Fibroblast of villous mesenchyme (primary cell): ENCODE measurements at places on chromosomes 16 and 17. TPM values are rescaled to one million over a fixed set of nuclear protein-coding genes. Genes with fewer than 3 reads are reported as not detected.

GRCh38 chr17:27518545-27519521, 62.6 kb downstream of the KSR1 start:
- DNase-seq = peak; percentile 43

GRCh38 chr17:69434164-69434579, 19.7 kb downstream of the MAP2K6 start:
- DNase-seq = no peak

- peak; percentile 57 for DNase-seq
Observed at GRCh38 chr17:39225959-39226683, 376 bp upstream of the STAC2 start.

DNA sequence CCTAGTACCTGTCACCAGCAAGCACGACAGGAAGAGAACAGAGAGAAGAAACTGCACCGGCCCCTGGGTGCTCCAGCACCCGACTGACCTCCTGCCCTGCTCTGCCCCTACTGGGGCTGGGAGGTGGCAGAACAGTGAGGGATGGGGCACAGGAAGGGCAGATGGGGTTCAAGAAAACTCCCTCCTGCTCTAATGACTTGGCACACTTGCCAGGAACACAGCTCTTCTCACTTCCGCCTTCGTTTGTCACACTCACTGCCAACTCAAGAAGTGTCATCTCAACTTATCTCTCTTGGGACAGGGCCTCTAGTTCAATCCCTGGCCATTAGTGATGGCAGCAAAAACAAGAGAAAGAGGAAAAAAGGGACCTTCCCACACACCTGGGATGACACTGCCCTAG, 42.7 kb upstream of the ICAM2 start:
- no peak for DNase-seq

- DNase-seq = peak; percentile 44
Observed at GRCh38 chr16:26993963-26994362, 72.8 kb upstream of the C16orf82 start.

DNA sequence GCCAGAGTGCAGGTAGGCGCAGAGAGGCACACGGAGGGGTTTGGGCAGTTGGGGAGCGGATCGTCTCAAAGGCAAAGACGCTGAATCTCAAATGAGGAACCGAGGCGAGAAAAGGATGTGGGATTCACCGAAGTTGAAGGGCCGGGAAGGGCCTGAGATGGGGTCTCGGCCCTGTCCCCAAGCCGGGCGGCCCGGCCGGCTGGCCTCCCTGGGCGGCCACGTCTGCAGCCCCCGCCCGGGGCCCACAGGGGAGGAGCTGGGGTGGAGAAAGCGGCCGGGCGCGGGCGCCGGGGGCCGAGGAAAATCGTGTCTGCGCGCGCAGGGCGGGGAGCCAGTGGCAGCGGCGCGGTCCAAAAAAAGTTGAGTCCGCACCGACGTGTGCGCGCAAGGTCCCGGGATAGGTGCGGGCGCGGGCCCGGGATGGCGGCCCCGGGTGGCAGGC, 458 bp downstream of the SLC12A4 start:
- peak; percentile 50 for DNase-seq

GRCh38 chr16:10039220-10040096, 142.8 kb downstream of the GRIN2A start:
- peak; percentile 1 for DNase-seq

DNA sequence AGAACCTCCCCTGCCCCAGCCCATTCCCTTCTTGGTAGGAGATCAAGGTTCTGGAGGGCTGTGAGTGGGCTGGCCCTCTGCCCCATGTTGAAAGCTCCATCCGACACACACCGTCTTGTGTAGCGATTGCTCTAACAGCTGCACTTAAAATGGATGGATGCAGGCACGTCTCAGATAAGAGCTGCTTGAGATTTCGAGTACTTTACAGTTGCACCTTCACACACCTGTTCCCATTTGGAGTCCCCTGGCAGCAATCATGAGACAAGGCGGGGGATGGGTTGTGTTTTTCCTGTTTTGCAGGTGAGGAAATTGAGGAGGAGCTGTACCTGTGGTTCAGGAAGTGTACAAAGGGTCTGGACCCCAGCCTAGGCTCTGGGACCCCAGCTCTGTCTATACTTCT, 25.6 kb upstream of the TAC4 start:
- DNase-seq = no peak

ABCC6 gene
- total RNA-seq = 2.6 TPM in 2 replicates

- DNase-seq = no peak
Observed at GRCh38 chr17:79220201-79220712, 145.6 kb downstream of the ENGASE start.

TANC2 gene
- 35.1 and 40.2 TPM in 2 replicates for total RNA-seq

DNA sequence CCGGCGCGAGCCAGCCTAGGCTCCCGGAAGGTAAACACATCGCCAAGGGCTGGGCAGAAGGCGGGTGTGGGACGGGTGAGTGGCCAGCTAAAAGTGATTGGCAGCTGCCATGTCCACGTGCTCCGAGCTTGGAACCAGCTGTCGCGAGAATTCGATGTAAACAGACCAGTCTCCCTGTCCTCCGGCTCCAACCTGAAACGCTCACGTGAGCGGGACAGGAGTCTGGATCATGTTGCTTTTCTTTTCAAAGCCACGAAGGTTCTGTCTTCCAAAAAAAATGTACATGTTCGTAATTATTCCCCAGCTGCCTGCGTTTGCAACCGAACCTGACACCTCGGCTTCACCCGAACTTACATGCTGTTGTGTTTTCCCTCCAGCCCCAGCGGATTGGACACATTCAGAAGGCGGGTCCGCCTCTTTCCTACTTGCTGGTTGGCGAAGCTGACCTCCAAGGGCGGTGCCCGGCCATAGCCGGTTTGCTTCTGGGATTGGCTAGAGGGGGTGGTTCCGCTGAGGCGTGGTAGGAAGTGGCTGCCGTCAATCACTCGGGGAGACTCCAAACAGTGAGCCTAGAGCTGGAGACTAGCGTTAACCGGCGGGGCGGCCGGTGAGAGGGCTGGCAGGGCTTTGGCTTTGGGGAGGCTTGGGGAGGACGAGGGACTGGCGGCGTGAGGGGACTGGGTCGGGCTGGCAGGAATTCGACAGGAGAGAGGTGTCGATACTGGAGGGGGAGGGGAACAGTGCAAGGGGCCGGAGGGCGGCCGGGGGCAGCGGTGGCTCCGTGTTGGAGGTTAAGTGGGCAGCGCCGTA, at the start of gene BCAS3:
Gene BCAS3 (plus strand): TSS at position 544 of the 810 bp plus-strand sequence.
- peak; percentile 99 for DNase-seq

OR3A3 gene
- not detected in 2 replicates for total RNA-seq

DNA sequence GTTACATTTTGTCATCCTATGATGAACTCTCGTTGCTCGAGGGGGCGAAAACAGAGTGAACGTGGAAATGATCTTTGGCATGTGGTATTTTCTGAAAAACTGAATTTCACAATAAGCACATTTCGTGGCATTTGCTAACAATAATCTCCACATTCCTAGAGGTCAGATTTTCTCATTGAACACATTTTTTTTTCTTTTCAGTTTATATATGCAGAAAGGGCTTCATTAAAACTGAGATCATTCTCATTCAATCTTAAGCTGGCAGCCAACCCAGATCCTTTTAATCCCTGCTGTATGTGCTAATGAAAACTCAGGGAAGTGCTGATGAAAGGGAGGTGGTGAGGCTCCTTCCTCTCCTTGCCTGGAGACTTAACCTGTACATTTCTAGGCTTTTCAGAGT, 52.6 kb downstream of the PRKCA start:
- DNase-seq = peak; percentile 62

DNA sequence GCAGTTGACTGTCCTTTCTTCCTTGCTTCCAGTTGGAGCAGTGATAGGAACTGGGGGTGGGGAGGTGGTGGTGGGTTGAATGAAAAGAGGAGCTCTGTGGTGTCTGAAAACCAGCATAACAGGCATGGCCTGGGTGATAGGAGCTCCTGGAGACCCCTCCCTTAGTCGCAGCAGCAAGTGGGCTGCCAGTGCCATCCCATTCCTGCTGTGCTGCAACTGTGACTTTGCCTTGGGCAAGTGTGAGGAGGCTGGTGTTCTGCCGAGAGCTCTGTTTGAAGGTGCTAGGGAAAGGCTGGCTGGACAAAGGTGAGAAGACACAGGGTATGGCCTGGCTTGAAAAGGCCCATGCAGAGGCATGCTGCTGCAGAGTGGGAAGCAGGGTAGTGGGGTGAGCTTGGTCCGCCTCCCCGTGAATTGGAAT, 2.7 kb upstream of the CDK5R1 start:
- DNase-seq = no peak

DNA sequence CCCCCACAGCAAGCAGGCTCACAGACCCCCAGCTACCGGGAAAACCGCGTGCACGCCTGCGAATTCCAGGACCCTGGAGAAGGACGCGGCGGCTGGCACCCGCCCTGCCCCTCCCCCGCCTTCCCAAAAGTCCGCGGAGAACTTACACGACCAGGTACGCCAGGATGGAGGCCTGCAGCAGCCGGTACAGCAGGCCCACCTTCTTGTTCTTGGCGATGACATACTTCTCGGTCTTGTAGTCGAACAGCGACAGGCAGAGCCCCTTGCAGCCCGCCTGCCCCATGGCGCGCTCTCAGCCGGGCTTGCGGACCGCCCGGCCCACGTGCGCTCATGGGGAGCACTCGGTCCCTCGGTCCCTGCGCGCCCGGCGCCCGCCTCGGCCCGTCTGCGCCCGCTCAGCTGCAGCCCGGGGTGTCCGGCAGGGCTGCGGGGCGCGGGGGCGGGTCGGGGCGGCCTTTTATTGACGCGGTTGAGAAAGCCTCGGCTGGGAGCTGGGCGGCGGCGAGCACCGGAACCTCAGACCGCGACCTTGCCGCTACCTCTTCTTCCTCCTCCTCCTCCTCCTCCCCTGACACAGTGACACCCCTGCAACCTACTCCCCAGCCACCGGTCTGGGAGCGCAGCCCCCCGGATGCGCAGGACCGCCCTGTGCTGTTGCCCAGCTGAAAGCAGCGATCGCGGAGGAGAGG, at the start of gene P2RX5:
Gene P2RX5 (minus strand): TSS at position 433 of the 689 bp plus-strand sequence. CDS start 150 bp downstream, at position 283.
- peak; percentile 16 for DNase-seq

DNA sequence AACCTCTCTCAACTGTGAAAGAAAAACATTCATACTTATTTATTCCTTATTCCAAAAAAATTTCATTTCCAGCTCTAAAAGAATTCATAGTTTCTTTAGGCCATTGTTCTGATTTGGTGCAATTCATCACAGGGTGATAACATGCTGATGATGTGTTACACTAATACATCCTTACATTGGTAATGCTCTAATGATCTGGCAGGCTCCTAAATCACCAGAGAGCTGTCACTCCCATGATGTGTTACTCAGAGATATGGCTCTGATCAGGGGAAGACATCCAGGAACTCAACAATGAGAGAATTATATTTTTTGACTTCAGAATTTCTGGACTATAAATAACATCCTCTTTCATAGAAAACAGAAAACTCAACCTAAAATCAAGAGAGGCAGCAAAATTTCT, 209.3 kb downstream of the CHD9NB start:
- no peak for DNase-seq

MT1M gene
- total RNA-seq = 1.3 TPM in 1 of 2 replicates, not detected in the other

GCGR gene
- not detected in 2 replicates for total RNA-seq

DNA sequence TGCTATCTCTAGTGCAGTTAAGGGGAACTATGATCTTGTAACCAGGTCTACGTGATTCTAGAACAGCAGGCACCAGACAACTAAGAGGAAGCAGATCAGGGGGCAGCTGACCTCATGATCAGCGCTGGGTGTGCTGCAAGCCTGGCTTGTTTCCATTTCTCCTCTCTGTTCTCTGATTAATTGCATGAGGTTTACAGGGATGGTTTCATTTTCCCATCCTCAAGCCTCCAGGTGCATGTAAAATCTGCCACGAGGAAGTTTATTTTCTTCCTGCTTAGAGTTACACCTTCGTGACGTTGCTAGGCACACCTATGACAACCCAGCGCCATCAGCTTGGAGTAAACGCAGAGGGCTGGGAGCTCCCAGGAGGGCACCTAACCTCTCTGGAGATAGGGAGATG, 4.3 kb upstream of the NUPR1 start:
- peak; percentile 30 for DNase-seq

DNA sequence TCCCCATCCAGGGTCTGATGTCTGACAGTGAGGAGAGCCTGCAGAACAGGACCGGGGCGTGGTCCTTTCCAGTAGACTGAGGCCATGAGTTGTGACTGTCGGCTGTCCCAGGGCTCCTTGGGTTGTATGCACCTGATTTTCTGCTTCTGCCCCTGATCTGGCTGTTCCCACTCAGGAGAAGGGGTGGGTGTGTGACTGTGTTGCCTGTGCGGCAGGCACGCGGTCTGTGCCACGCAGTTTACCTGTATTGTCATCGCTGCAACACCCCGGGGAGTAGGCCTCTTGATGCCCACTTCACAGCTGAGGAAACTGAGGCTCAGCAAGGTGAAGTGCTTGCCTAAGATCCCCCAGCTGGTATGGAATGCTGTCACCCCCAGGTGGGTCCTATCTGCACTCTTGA, 1.4 kb downstream of the CRISPLD2 start:
- DNase-seq = peak; percentile 24

PGAP6 gene
- total RNA-seq = 51.5 and 52.2 TPM in 2 replicates

DNA sequence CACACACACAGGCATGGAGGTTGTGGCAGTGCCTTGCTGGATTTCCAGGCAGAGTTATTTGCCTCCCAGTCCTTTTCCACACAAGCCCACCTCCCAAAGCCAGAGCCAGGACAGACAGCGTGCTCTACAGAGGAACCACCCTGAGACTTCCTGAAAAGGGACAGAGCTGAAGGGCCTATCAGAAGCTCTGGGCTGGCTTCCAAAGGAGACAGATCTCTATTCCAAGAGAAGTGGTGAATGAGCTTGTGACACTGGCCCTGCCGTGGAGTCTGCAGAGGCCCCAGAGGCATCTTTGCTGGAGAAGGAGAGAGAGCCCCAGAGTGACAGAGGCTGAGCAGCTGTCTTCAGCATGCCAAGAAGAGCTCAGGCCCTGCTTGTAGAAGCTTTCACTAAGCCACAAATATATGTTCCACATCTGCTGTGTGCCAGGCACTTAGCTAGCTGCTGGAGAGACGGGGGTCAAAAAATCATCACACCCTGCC, 8.3 kb upstream of the LPCAT2 start:
- peak; percentile 83 for DNase-seq

DNA sequence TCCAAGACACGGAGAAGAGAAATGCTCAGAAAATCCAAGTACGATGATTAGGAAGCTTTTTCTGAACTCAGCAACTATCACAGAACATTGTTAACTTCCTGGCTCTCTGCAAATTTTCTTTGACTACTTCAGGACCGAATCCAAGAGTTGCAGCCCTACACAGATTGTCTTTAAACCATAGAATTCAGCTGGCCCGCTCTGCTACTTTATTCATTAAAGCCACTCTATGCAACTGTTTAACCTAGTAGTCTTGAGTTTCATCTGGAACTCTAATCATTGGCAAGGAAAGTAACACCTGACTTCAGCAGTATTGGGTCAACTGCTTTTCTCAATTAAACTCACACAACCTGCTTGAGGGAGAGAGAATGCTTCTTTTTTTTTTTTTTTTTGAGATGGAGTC, 210.1 kb downstream of the SLC39A11 start:
- no peak for DNase-seq
